ENCODE measurements at places on chromosomes 11 and 22.

DNA sequence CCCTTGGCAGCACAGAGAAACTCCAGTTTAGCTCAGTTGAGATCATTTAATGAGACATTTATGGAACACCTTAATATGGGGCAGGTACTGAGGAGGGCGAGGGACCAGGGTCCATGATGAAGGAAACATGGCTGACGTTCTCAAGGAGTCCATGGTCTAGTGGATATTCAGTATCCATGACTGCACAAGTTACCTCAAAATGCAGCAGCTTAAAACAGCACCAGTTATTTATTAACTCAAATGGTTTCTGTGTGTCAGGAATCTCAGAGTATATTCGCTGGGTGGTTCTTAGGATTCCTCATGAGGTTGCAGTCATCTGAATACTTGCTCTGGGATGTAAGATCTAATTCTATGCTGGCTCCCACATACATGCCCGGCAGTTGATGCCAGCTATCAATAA, 346.8 kb downstream of the LARGE1 start:
- DNase-seq: no peak

DNA sequence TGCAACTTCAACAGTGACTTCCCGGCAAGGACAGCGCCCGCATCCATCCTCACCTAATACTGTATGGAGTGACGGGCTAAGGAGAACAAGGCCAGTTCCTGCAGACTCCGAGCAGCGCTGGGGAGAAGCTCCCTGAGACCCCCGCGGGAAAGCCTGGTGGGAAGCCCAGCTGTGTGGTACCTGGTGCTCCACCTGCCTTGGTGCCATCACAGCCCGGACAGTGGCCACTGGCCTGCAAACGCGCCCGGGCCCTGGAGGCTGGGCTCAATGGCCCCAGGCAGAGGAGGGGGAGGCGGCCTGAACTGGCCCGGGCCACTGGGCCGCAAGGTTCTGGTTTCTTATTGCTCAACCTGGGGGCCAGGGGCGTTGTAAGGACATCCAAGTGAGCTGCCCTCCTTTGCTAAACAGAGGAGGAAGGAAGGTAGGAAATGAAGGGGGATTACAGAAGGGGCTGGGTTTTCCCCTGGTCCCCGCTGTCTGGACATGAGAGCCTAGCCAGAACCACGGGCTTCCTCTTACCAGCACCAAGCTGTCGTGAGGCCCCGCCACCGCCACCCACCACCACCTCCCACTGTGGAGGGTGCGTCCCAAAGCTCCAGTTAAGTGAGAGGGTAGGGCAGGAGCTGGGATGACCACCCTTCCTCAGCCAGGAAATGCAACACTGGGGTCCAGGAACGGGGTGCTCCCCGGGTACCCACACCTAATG, 8.5 kb upstream of the CDC42BPG start:
- DNase-seq: no peak

DNA sequence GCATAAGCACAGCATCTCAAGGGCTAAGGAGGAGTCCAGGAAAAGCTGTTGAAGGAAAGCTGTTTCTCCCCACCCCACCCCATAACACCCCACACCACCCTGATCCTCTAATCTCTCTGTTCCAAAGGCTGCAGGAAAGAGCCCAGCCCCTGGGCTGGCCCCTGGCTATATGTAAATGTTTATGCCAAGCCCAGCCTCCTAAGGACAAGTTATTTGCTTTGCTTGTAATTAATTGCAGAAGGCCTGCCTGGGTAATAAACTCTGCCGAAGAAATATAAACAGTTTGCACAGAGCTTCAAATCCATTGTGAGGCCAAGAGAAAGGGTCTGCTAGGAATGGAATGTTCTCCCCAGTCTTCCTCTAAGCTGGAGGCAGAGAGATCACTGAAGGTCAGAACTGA, 21.2 kb downstream of the ARRB1 start:
- DNase-seq: no peak

- DNase-seq: no peak
Observed at GRCh38 chr11:96763244-96763643, 373.4 kb downstream of the JRKL start.

DNA sequence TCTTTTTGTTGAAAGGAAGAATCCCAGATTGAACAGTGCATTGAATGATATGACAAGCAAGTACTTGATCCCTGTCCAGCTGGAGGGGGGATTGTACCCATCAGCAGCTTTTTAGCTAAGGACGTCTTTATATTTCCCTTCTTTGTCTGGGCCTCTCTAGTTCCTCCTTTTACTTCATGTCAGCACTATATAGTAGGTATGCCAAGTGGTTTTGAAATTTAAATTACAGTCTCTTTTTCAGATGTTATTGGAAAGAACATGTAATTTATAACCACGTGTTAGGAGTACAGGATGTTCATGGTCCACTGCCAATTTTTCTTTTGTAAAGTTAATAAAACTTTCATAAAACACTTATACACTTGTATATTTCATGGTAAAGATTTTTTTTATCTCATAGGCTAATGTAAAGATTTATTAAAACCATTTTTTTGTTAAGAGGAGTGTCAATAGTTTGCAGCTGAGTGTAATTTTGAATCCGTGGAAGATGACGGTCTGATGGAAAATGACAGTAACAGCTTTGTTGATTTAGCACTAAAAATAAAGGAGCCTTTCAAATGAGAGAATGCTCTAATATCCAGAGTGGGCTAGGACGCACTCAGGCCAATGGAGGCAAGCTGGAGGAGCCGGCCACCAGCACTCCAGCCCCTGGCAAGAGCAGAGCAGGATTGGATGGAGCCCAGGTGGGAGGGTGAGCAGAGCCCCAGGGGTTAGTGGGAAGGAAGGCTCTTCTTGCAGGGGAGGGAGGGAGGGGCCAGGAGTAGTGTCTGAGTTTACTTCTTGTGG, 488.3 kb downstream of the INSC start:
- no peak for DNase-seq
